ENCODE measurements at places on chromosomes 2 and 18. TPM values are rescaled to one million over a fixed set of nuclear protein-coding genes. Genes with fewer than 3 reads are reported as not detected.
A peak's percentile ranks its signal among the peaks of the same experiment; 100 is the strongest.

The LDLRAD4 gene
- 7.2 TPM for total RNA-seq

DNA sequence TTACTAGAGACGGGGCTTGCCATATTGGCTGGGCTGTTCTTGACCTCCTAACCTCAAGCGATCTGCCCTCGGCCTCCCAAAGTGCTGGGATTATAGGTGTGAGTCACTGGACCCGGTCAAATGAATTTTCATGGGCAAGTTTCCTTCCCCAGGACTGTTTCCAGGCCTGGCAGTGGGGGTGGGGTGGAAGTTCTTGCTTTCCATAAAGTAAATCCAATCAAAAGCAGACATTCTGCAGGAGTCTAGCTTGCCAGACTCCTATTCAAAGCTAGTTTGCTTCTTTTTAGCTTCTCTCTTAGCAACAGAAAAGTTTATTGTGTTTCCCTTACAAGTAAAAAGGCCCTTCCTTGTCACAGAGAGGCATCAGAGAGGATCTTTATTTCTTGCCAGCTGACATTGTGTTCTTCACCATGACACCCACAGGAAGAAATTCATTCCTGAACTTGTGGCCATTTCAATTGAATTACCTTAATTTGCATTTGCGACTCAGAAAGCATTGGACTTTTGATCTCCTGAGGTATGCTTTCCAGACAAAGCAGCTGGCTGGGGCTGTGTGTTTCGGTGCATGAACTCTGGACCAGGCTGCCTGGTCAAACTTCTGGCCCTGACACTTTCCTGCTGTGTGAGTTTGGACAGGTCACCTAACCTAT lies 37.9 kb downstream of the LYPD1 start:
- peaks cover 5% of the 10 kb centered on the region for H3K27me3 ChIP-seq
- no peak for DNase-seq
- no peak overlapping the region for H3K4me3 ChIP-seq
- H3K36me3 ChIP-seq: no peaks in the 10 kb centered on the region
- H3K27ac ChIP-seq: no peak overlapping the region
- no peaks in the 10 kb centered on the region for H3K4me1 ChIP-seq

The MGAT4A gene
- total RNA-seq: 42.2 TPM

DNA sequence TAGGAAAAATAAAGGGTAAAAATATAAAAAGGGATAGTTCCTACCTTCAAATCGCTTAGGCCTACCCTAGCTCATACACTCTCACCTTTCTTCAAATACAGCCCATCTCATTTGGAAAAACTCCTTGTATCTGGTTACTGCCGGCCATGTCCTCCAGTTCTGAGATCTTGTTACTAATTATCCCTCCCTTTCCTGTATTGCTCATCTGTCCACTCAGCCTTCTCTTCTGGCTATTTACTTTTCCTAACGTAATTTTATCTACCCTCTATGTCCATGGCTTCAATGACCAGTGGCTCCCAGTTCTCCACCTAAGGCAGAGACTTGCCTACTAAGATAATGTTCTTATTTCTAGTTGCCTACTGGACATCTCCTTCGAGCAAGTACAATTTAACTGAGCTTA lies 342.9 kb upstream of the ACVR2A start:
- no peaks in the 10 kb centered on the region for H3K4me1 ChIP-seq
- H3K4me3 ChIP-seq: no peak overlapping the region
- DNase-seq: no peak
- no peaks in the 10 kb centered on the region for H3K36me3 ChIP-seq
- no peak overlapping the region for H3K27ac ChIP-seq
- no peaks in the 10 kb centered on the region for H3K27me3 ChIP-seq

DNA sequence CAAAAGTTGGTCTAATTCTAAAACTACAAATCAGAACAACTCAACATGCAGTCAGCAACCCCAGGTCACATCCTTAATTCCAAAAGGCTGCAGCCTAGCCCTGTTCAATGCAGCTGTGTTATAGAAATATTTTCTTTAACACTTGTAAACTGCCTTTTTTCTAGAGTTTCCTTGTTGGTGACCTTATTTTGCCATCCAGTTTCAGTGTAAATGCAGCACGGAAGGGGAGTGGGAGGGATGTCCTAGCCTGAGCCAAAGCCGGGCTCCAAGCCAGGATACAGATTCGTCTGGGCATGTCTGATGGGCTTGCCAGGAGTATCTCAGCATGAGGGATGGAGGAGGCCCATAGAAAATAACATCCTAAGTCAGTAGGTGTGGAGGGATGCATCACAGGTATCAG lies 17.7 kb upstream of the SP3 start:
- no peaks in the 10 kb centered on the region for H3K27me3 ChIP-seq
- H3K36me3 ChIP-seq: no peaks in the 10 kb centered on the region
- no peaks in the 10 kb centered on the region for H3K4me1 ChIP-seq
- DNase-seq: peak; percentile 71
- no peak overlapping the region for H3K27ac ChIP-seq

GRCh38 chr18:44782617-44783016 lies 101.9 kb downstream of the SETBP1 start:
- H3K27ac ChIP-seq: no peak overlapping the region
- DNase-seq: no peak
- H3K27me3 ChIP-seq: no peaks in the 10 kb centered on the region
- no peak overlapping the region for H3K4me3 ChIP-seq

- no peak overlapping the region for H3K27ac ChIP-seq
- H3K27me3 ChIP-seq: no peaks in the 10 kb centered on the region
- no peak for DNase-seq
These were observed 41.9 kb downstream of the CDC42EP3 start for GRCh38 chr2:37629529-37629928.

GRCh38 chr2:199309411-199309810 lies 148.3 kb downstream of the SATB2 start:
- H3K4me1 ChIP-seq: no peaks in the 10 kb centered on the region
- no peak for DNase-seq
- no peak overlapping the region for H3K27ac ChIP-seq
- H3K4me3 ChIP-seq: no peak overlapping the region
- no peaks in the 10 kb centered on the region for H3K27me3 ChIP-seq
